ENCODE measurements at places on chromosomes 1 and 21.

GRCh38 chr21:29939924-29940275, at the start of gene GRIK1:
Gene GRIK1, minus strand, starts transcription at chr21:29939996.
- no peak for DNase-seq

GRCh38 chr1:5554111-5554510, 438.1 kb downstream of the NPHP4 start:
- DNase-seq, result no peak

GRCh38 chr1:923991-924655, 400 bp downstream of the SAMD11 start:
- DNase-seq, result no peak

DNA sequence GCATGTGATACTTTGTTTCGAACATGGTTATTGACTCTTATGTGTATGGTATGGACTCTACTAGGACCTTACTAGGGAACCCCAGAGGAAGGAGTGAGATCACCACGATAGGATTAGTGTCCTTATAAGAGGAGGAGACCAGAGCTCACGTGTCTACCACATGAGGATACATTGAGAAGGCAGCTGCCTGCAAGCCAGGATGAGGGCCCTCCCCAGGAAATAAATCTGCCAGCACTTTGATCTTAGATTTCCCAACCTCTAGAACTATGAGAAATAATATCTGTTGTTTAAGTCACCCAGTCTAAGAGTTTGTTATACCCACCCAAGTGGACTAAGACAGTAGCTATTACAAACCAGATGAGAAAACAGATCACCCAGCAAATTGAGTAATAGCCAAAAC, 559.3 kb upstream of the USP24 start:
- no peak for DNase-seq

GRCh38 chr1:97308131-97308530, 586.5 kb downstream of the PTBP2 start:
- no peak for DNase-seq

- DNase-seq, result no peak
Observed at GRCh38 chr21:25639551-25640201, 618 bp downstream of the JAM2 start.

- DNase-seq, result no peak
Observed at GRCh38 chr1:177873238-177873637, 96.6 kb downstream of the SEC16B start.

DNA sequence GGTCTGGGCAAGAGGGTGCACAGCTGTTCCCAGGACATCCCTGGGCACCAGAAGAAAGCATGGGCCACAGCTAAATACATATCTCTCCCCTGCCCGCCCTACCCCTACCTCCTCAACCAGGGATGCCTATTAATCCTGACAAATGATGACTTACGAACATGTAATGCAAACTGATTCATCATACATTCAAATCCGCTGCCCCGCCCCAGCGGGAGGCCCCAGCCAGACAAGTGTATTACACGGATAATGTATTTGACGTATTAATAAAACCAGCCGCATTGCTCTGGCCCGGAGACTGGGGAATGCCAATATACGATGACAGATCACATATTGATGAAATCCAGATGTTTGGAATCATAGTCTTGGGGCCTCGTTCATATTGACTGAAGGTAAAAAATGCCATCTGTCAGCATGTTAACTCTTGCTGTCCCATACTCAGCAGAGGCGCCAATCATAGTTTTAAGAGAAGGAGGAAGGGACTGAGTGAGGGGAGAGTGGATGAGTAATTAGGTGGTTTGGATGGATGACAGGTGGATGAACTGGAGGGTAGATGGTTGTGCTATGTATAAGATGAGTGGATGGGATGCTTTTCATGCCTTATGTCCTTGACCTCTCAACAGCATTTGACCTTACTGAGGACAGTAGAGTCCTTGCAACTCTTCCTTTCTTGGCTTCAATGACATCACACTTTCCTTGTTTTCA, 68.2 kb downstream of the TMEM53 start:
- DNase-seq, result no peak

DNA sequence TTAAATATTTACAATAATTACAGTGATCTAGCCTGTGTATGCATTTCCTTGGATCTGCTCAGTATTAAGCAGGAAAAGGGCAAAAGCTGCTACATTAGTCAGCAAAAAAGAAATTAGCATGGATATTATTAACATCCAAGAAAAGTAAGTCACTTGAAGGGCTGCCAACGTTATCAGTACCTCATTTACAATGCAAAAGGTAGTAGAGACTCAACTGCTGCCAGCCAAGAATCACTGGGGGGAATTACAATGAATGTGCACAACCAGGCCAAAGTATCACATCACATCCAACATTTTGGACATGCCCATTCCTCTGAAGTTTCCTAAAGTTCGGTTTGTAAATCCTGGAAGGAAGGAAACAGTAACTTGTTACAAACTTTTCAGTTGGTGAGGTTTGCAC, 1.9 kb downstream of the CNN3 start:
- no peak for DNase-seq

DNA sequence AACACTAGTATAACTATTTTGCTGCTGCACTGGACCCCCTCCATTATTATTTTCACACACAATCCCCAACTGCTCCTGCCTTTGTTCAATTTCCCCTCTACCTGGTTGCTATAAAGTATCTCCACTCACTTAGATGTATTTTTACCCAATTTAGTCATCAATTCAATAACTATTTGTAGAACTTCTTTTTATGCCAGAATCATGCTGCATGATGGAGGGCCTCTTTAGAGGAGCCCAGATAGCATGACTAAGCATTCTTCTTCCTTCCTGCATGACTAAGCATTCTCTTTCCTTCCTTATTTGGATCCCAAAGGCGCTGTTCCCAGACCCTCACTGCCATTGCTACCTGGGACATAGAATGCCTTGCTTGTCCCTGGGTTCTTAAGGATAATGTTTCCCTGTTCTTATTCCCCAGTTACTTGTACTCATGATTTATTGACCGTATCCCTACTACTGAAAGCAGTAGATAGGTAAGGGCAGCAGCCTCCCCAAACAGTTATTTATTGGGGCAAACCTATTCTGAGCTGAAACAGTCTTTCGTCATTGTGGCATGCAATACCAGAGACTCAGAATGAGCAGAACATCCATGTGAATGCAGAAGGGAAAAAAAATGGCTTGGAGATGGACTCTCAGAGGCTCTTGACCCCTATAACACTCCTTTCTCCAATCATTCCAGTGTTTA, 89.3 kb upstream of the AKT3 start:
- DNase-seq, result no peak

- DNase-seq, result no peak
Observed at GRCh38 chr1:212593821-212594251, 14.7 kb upstream of the ATF3 start.

DNA sequence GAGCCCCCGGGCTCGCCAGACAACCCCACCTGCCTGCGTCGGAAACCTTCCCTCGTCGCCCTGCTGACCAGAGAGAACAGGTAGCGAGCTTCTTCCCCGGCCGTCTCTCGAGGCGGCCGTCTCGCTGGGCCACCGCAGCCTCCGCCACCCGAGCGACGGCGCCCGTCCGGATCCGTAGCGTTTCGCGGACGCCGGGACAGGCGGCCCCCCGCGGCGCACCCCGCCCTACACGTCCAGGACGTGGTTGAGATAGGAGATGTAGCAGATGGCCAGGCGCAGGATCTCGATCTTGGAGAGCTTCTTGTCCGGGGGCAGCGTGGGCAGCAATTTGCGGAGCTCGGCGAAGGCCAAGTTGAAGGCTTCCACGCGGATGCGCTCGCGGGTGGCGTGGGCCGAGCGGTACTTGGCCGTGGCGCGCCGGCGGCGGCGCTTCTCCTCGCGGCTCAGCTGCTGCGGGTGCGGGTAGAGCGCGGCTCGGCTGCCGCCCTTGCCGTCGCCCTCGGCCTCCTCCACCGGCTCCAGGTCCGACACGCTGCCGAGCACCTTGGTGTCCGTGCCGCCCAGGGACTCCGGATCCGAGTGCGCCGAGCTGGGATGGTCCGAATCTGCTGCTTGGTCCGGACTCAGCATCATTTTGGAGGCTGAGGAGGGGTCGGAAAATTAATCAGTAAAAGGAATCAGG, 3.0 kb downstream of the NHLH2 start:
- DNase-seq, result no peak

DNA sequence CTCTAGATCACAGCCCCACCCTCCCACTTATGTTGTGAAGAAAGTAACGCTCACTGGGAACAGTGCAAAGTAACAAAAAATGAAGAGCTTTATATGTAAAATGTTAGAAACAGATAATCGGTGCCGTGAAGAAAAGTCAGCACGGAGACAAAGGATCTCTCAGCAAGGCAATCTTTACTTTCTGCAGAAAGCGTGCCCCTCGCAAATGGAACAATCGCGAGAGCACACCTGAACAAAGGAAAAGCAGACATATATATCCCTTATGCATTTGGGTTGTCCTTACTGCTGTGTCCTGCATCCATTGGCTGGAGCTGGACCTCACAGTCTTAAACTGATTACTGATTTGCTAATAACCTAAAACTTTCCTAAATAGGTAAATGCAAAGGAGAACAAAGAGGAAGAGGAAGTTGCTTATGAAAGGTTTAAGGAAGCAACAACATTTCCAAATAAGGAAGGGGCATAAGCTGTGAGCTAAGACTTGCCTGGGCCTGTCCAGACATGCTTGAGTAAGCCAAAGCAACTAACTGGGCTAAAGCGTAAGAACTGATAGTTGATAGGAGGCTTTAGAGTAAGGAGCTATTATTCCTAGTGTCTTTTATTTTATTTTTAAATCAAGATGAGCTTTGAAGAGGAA, 89.7 kb downstream of the GTF2B start:
- DNase-seq, result no peak

DNA sequence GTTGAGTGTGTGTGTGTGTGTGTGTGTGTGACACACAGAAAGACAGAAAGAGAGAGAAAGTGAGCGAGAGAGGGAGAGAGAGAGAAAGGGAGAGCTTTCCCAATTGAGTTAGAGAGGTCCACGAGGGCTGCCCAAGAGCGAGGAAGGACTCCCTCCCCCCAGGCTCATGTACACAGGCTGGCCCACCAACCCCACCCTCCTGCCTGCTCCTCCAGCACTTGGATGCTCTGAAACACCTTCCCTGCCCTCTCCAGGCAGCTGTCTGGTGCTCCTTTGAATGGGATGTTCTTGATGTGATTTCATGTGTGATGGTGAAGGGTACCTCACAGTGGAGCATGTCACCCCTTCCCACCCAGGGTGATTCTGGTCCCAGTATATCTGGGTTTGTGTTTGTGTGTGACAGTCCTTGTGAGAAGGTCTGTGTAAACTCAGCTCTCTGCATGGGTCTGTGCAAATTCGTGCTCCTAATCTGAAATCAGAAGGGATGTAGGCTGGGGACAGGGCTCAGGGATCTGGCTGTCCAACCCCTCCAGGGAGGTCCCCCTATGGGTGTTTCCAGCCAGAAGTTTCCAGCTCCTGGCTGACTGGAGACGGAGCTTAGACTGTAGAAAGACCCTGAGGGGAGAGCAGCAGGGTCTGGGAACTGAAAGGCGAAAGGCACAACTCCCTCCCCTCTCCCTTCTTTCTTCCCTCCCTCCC, 6.8 kb upstream of the PEAR1 start:
- no peak for DNase-seq

DNA sequence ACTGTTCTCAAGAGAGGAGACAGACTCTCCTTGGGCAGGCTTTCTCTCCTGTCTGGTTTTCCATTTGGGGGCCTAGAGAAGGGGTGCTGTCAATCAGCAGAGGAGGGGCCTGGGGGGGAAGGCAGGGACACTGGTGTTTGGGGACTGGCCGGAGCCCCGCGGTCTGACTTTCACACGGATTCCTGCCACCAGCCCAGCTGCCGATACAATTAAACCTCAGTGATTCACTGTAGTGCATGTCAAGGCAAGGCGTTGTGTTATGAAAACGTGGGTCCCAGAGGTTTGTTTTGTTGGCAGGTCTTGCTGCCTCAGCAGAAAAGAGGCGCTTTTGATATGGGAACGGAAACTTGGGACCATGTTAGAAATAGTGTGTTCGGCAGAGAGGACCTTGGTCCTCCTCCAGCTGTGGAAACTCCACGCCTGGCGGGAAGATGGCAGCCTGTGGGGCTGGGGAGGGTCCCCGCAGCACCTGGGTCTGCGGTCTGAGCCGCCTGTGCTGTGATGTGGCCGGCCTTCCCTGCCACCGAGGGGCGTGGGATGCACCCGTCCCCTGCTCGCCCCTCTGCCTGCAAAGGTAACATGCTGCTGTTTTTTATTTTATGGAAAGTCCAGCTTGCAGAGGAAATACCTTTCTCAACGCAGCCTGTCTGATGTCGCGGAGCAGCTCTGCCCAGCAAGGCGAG, 47.6 kb downstream of the SPSB1 start:
- no peak for DNase-seq

GRCh38 chr1:169692756-169693460, 18.5 kb downstream of the SELL start:
- DNase-seq, result no peak

- no peak for DNase-seq
Observed at GRCh38 chr1:26822737-26823395, 3.6 kb upstream of the ZDHHC18 start.

DNA sequence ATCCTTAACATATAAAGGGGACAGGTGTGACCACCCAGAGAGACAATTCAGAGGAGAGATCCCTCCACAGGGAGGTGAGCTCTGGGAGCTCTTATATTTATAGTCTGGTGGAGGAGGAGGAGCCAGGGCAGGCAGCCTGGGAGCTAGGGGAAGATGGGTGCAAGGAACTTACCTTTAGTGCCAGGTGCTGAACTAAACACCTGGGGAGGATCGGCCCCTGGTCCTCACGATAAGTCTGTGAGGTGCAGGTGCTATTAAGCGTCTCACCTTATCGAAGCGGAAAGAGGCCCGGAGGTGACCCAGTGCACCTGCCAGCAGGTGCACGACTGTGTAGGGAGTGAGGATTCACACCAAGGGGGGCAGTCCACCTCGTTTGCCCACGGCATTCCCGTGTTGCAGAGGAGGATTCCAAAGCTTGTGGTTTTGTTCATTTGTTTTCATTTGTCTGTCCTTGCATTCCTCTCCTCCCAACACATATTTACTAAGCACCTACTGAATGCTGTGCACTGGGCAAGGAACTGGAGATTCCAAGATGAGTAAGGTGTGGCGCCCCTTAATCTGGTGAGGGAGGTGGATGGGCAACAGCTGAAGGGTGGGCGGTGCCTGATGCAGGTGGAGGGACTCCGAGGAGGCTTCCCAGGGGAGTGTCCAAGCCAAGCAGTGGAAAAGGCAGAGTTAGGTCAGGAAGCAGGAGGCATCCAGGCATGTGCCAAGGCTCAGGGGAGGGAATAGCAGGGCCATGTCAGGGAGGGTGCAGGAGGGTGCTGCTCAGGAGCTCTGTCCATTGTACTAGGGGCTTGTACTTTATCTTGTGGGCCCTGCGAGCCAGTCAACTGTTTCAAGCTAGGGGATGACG, 11.5 kb downstream of the ARHGEF10L start:
- no peak for DNase-seq

Data from NCI-H1417 treated with DMSO at 0.1 percent for 48 hours (cell line).